Cardiac muscle cell (in vitro differentiated cells and primary cell): ENCODE measurements at places on chromosomes 6 and 20.

DNA sequence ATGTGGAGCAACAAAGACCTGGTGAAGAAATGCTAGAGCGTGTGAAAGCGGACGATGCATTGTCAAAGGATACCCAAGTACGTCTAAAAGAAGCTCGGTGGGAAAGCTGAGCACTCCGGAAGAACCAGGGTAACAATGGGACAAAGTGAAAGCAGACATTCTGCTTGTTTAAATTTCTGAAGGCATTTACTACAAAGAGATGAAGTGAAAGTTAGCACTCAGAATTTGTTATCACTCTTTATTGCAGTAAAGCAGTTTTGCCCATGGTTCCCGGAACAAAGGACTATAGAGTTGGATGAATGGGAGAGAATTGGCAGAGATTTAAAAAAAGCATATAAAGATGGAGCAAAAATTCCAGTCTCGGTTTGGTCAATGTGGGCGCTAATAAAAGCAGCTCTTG lies 12.8 kb upstream of the IRAK1BP1 start:
- DNase-seq = no peak

GRCh38 chr20:56925082-56925830 lies 296.1 kb downstream of the TFAP2C start:
- DNase-seq = peak; percentile 45

DNA sequence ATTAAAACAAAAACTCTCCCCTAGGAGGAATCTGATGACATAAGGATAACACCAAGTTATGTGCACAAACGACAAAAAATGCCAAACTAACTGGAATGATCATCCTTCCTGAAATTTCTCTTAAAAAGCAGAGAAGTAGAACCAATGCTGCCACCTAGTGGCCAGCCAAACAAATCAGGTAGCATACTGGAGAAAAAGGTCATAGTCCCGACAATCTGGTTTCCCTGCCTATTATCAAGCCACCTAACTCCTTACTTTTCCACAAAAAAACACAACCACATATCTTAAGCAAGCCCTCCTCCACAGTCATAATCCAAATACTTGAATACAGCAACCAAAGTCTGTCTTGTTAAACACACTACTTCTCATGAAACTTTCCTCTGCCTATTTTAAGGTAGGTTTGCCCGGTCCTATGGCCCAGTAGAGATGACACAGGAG lies 5.3 kb downstream of the OARD1 start:
- DNase-seq = peak; percentile 89

- DNase-seq = peak; percentile 73
Observed at GRCh38 chr6:106476331-106477105, 116.0 kb downstream of the CRYBG1 start.

DNA sequence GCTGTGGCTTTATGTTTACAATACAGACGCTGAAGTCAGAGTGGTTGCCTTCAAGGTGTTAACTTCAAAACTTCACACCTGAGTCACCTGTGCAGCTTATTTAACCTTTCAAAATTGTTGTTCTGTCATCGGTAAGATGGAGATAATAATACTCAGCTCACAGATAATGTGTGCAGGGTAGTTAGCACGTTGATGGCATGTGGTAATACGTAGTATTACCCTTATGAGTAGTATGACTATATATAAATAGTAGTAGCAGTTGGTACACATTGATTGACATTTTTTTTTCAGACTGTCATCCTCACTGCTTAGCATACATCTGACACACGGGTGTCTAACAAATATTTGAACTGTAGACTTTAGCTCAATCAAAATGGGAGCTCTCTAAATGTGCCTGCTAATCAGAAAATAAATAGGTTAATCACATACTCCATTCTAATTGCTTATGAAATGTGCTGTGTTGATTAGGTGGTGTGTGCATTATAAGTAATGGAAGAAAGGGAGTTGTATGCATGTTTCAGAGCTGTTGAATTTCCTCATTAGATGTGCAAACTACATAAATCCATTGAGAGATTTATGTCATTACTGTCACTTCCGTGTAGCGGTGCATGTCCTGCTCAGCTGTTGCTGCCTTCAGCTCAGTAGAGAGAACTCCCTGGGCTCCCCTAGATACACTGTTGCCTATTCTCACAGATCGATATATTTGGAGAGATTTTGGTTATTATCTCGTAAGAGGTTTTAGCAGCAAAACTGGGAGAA lies 11.2 kb upstream of the MROH8 start:
- DNase-seq = no peak

DNA sequence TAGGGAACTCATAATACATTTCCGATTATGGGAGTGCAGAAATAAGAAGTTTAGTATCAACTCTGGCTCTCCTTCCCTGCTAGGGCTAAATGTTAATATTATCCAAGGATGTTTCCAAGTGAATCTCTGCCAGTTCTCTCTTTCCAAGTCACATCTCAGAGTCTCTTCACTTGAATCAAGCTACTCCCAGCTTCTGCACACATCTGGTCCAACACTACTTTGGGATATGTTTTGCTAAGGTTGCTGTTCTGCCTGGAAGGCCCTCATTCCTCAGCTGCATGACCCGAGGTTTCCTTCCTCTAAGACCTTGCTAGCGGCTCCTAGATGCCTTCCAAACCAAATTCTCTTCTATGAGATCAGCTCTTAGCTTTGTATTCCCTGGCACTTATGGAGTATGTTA lies 331.8 kb downstream of the GJA1 start:
- DNase-seq = no peak

- DNase-seq = no peak
Observed at GRCh38 chr20:38842558-38842981, 37.1 kb downstream of the PPP1R16B start.

DNA sequence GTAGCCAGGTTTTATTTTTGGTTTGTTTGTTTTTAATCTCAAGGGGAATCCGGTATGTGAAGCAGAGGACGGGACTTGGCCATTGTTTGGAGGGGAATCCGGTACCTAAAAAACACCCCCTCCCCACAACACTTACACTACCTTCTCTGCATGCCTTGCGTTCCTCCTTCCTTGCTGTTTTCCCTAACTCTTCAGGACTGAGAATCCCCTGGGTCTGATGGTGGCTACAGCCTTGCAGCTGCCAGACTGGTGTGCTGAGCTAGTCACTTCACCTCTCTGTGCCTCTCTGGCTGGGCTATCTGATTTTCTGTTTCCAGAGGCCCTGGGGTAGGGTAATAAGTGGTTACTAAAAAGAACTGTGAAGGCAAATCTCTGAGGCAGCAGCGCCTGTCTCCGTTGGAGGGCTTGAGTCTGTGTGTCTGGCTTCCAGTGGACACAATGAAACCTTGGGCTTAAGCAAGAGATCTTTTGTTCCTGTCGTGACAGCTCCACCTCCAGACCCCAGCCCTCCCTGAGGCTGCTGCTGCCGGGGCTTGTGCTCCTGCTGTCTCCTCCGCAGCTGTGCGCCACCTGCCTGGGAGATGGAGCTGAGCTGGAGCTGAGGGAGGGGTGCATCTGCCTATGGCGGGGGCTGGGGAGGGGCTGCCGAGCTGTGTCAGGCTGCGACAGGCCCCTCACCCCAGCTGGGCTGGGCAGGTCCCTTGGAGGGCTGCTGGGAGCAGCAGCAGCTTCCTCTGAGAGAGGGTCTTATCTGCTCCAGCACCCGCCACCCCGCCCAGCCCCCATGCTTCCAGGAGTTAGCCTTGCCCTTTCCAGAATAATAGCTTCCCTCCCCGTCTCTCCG lies 65.8 kb upstream of the CCDC167 start:
- peak; percentile 81 for DNase-seq

- DNase-seq = no peak
Observed at GRCh38 chr6:105909106-105909505, 177.0 kb upstream of the PRDM1 start.

DNA sequence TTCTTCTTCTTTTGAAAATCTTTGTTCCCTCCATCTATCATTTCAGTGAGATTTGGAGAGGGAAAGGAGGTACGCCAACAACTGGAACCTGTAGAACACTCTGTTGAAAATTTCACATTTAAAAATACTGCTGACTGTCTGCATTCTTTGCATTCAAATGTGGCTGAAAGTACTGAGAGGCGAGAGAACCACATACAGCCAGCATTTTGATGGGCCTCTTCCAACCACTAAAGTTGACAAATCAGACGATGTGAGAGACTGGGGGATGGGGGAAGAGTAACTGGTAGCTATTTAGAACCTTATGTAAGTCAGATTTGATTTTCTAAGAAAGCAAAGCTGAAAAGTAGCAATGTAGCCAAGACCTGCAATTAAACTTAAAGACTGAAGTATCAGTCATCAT lies 77.5 kb downstream of the FKBP5 start:
- DNase-seq = peak; percentile 81

GRCh38 chr6:150719099-150719766 lies 119.5 kb downstream of the PLEKHG1 start:
- DNase-seq = no peak

- no peak for DNase-seq
Observed at GRCh38 chr20:9375221-9375681, 139.1 kb upstream of the LAMP5 start.

DNA sequence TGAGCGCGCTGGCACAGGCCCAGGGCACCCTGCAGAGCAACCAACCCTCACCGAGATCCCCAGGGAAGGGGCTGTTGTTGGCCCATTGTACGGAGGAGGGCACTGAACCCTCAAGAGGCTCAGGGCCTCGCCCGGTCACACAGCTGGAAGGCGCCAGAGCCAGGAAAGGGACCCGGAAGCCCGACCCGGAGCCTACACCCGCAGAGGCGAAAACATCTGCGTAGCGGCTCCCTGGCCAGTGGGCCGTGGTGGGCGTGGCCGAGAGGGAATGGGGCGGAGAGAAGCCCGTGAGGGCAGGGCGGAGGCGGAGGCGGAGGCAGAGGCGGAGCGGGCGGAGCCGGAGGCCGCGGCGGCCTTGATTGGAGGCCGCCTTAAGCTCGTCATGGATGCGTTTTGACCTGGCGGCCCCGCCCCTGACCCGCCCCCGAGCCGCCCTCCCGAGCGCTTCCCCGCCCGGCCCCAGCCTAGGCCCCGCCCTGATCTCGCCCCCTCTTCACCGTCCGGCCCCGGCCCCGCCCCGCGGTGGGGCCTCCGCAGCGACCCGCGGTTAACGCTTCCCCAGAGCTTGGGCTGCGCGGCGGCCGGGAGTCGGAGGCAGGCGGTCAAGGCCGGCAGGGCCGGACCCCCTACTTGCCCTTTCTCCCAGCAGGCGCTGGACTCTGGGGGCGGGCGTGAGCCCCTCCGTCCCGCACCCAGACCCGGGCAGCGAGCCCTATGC lies 2.1 kb upstream of the MRGBP start:
- DNase-seq = peak; percentile 97

DNA sequence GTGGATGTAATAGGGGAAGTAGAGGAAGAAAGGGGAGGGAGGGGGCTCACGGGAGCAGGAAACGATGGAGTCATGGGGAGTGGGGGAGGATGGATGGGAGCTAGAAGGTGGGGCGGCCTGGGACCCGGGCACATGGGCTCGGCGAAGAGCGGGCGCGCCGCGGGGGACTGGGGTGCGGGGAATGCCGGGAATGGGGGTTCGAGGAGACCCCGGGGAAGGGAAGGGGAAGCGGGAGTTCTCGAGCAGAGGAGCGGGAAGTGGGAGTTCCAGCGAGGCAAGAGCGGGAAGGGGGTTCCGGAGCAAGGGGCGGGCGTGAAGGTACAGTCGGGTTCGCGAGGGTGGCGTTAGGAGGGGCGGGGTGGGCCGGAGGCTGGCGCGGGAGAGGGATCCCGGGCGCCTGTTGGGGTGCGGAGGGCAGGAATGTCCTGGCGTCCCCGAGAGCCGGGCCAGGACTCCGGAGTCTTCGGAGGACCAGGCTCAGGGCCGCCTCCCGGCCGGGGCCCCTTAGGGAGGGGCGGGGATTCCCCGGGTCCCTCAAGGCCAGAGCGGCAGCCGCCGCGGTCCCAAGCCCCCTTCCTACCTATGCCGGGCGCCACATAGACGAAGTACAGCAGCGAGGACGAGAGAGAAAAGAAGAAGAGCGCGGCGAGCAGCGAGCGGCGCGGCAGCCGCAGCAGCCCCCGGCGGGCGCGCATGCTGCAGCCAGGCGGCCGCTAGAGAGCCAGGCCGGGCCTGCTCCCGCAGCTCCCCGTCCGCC lies 504 bp downstream of the B4GALT5 start:
- peak; percentile 11 for DNase-seq

DNA sequence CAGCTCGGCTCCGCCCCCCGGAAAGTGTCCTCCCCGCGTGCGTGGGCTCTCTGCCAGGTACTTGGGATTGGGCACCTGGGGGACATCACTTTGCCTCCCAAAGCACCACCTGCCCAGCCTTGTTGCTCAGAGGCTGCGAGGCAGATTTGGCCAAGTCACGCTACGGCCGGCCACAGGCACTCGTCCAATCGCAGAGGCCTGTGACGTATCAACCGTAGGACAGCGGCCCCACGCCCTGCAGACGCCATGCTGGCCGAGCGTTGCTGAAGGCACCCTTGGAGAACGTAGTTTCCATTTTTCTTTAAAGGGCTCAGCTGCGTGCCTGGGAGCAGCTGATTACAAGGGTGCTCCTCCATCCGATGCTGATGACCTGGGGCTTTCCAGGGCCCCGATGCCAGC lies 3.1 kb downstream of the NTSR1 start:
- DNase-seq = no peak

DNA sequence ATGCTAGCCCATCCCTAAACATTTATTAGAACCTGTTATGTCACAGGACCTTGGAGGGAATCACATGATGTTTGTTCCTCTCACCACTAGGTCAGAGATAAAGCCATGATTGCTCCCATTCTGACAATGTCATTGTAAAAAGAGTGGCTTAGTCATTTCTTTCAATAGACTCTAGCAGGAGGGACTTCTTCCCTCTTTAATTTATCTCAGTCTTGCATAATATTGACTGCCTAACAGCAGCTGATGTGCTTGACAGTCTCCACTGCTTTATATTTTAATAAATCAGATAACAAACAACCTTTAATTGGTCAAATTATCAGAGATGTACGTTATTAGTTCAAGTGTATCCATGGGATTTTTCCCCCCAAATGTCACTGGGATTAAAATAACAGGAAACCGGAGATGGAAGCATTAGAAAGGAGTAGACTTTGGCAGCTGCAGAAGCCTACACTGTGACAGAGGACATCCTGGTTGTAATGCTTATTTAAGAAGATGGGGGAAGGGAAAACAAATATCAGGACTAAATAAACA lies 39.6 kb downstream of the LAMA4 start:
- DNase-seq = peak; percentile 51

GRCh38 chr6:159067334-159067733 lies 22.5 kb upstream of the TAGAP start:
- DNase-seq = no peak

DNA sequence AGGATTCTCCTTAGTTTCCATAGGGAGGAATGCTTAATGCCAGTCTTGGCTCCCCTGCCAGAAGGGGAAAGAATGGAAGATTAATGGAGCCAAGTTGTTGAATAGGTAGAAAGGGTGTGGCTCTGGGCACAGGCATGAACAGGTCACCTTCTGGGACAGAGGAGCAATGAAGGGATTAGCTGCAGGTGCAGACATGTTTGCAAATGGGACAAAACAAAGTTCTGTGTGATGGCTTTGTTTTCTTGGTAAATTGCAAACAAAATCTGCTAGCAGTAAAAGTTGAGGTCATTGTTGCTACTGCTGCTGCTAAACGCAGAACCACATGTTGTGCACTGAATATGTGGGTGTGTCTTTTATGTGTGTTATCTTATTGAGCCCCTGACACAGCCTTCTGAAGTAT lies 93.3 kb downstream of the PERP start:
- DNase-seq = no peak

GRCh38 chr6:36593569-36594028 lies 563 bp upstream of the SRSF3 start:
- peak; percentile 41 for DNase-seq

- no peak for DNase-seq
Observed at GRCh38 chr20:34385464-34385863, 22.4 kb downstream of the ITCH start.

GRCh38 chr6:33620856-33621710 lies at the start of gene ITPR3:
Gene ITPR3 (plus strand): TSS chr6:33621322. CDS start chr6:33621603, 281 bp downstream.
- peak; percentile 44 for DNase-seq

GRCh38 chr20:58634521-58635278 lies 16.4 kb upstream of the STX16 start:
- peak; percentile 64 for DNase-seq

- DNase-seq = no peak
Observed at GRCh38 chr6:72876256-72876655, 254.4 kb downstream of the KCNQ5 start.
